Fibroblast of skin of scalp (primary cell): ENCODE measurements at places on chromosomes 7 and 10.

DNA sequence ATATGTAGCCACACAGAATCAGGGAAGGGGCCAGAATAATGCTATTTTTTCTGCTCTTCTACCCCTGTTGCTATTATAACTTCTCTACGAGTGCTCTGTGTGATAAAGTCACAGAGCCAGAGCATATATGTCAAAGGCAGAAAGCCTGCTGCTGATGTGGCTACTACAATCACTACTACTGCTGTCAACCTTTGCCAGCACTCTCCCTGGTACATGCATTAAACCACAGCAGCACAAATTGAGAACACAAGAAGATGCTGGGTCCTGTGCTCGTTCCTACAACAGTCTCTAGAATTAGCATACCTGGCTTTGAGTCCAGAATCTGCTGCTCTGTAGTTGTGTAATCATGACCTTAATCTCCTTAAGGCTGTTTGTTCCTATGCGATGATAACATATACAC is 108.6 kb downstream of the SEMA3A start:
- no peak for DNase-seq

DNA sequence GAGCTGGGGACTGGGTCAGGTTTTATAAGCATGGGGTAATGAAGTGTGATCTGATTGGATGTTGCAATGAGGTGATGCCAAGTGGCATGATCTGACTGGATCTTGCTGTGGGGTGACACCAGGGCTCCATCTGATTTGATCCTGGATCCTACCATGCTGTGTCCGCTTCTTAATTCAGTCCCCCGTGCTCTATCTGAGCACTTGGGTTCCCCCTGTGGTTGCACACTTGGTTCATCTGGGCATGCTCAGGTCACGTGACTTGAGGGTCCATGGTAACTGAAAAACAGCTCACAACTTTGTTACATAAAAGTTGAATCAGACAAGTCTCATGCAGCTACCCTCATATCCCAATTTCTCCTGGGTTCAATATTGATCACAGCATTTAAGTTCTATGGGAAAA is 448.6 kb upstream of the NRP1 start:
- no peak for DNase-seq

DNA sequence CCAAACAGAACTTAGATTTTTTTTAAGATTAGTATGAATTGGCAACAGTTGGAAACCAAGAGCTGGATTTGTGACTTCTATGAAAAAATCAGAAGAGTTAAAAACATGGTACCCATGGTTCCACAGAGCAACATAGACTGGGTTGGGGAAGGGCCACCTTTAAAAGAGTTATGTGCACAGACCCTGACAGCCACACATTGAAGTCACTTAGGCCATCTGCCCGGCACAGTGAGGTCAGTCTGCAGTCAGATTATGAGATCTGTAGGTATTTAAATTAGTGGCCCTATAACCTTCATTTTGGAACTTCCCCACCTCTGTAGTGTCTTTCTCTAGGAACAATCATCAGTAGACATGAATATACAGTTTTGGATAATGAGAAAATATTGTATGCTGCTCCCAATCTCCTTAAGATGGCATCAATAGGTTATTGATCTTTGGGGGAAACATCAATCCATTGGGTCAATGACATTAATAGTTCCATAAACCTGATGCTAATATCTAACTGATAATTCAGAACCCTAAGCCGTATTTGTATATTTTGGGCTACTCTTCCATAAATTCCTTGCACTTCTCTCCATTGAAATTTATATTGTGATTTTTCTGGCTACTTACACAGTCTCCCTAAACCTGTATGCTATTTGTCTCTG is 7.0 kb downstream of the ANKRD1 start:
- DNase-seq: no peak

DNA sequence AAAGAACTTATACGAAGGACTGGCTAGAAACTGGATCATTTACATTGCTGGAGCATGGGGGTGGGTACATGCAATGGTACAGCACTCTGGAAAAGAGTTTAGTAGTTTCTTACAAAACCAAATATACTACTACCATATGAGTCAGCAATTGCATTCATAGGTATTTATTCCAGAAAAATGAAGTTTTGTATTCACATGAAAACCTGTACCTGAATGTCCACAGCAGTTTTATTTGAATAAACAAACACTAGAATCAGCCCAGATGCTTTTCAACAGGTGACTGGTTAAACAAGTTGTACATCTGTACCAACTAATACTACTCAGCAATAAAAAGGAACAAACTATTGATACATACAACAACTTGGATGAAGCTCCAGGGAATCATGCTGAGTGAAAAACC is 3.4 kb downstream of the SCIN start:
- DNase-seq: no peak

DNA sequence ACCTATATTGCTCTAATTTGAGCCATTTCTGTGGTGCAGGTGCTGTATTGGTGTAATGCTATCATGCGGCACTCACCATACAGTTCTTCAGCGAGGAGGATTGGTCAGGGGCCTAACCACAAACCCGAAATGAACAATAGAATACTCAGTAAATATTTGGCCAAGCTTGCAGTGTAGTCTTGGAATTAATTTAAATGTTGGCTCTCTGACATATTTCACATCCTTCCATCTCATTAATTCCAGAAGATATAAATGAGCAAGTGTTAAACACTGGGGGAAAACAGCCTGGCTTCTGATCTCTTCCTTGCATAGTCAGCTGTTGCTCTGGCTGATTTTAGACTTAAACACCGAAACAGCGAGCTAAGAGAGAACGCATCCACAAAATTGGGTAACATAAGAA is 663.1 kb upstream of the GHITM start:
- no peak for DNase-seq

- DNase-seq: no peak
Measured at GRCh38 chr10:71029411-71029892, 141.1 kb upstream of the PCBD1 start.
